ENCODE measurements at places on chromosomes 5 and 9.

DNA sequence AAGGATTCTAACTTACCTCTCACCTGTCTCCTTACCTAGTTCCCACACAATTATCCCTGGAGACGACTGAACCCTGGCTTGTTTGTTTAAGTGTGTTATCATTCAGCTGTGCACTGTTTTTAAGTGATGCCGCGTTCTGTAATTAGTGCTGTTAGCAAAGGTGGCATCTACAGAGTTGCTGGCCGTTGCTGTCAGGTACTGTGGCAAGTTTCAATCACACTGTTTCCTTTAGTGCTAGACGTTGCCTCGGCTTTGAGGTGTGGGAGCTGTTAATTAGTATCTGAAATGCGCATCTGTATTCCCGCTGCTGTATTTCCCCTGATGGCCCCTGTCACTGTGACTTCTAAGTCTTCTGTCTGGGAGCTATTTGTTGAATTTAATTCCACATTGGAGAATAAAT lies 193.8 kb upstream of the GAS1 start:
- peaks cover 45% of the 10 kb centered on the region for H3K27me3 ChIP-seq
- no peak for DNase-seq
- no peaks in the 10 kb centered on the region for H3K4me1 ChIP-seq

- peaks cover 6% of the 10 kb centered on the region for H3K36me3 ChIP-seq
- H3K27ac ChIP-seq: no peak overlapping the region
- no peaks in the 10 kb centered on the region for H3K27me3 ChIP-seq
- DNase-seq: no peak
- H3K4me3 ChIP-seq: no peak overlapping the region
- peaks cover 7% of the 10 kb centered on the region for H3K4me1 ChIP-seq
These were observed 246.1 kb downstream of the KDM4C start for GRCh38 chr9:7003861-7004260.

GRCh38 chr9:130327781-130328348 lies 62.3 kb downstream of the HMCN2 start:
- peaks cover 1% of the 10 kb centered on the region for H3K36me3 ChIP-seq
- H3K4me1 ChIP-seq: no peaks in the 10 kb centered on the region
- H3K4me3 ChIP-seq: no peak overlapping the region
- DNase-seq: no peak

DNA sequence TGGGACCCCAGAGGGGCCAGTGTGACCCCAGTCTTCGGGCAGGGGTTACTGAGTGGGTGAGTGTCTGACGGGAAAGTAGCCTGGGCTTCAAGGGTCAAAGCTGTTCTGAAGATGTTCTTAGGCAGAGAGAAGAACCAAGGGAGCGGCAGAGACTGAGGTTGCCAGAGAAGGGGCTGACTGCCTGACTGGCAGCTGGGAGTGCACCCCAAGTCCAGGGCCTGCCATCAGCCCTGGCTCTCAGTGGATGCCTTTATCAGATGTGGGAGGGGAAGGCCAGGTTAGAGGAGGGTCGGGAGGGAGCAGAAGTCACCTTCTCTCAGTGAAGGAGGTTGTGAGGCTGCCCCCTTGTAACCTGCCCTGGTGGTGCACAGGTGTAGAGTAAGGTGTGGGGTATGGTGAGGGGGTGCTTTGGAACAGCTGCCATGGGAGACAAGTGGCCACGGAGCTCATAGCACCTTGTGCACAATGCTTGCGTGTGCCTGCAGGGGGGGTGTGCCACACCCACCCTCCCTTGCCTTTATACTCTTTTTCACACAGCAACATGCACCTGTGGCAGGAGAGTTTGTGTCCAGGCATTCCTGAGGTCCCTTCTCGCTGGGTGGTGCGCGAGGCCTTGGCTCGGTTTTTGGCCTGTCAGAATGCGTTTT lies 18.9 kb downstream of the RALGPS1 start:
- H3K27me3 ChIP-seq: no peaks in the 10 kb centered on the region
- H3K27ac ChIP-seq: no peak overlapping the region
- H3K4me1 ChIP-seq: no peaks in the 10 kb centered on the region
- DNase-seq: no peak
- H3K36me3 ChIP-seq: no peaks in the 10 kb centered on the region

DNA sequence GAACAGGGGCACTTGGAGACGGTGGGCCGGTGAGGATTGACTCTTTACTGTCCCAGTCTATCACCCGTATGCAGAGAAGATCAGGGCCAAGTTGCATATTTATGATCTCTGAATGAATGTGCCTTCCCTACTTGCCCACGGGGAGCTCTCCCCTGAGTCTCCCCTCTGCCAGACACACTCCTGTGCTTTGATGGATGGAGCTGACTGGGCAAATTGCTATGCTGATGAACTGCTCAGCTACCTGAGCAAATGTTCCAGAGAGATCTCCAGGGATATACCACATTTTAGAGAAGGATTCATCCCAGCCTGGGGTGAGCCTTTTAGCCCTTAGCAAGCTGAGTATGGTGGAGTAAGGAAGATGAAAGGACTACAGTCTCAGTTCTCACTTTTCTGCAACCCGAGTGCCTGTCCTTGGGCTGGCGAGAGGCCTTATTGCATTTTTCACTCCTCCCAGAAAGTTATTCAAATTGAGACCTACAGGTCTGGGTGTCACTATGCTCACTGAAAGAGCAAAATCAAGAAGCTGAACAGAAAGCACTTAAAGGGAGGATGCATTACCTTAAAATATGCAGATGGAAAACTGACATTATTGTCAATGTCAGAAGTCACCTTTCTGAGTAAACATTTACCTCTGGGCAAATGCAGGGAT lies 526.7 kb upstream of the WWC1 start:
- no peak overlapping the region for H3K27ac ChIP-seq
- no peak for DNase-seq
- H3K36me3 ChIP-seq: no peaks in the 10 kb centered on the region
- no peak overlapping the region for H3K4me3 ChIP-seq
- H3K27me3 ChIP-seq: peaks cover 4% of the 10 kb centered on the region
- H3K4me1 ChIP-seq: no peaks in the 10 kb centered on the region

DNA sequence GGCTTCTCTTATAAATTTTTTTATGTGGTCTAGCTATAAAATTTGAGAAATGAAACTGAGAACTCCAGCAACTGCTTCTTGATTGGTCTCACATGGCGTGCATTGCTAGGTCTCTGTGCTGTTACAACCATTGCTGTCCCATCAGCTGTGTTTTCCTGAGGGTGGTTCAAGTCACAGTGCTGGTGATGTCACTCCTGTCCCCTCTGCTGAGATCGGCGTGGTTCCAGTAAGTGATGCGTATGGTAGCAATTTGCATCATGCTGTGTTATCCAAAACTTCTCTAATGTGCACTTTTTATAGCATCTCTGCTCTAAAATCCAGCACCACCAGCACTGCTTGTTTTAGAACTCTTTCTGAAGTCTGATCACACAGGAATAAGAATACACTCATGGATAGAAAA lies 112.6 kb upstream of the ZNF608 start:
- no peak overlapping the region for H3K4me3 ChIP-seq
- no peak for DNase-seq
- H3K4me1 ChIP-seq: no peaks in the 10 kb centered on the region
- no peak overlapping the region for H3K27ac ChIP-seq
- H3K36me3 ChIP-seq: no peaks in the 10 kb centered on the region
- no peaks in the 10 kb centered on the region for H3K27me3 ChIP-seq

DNA sequence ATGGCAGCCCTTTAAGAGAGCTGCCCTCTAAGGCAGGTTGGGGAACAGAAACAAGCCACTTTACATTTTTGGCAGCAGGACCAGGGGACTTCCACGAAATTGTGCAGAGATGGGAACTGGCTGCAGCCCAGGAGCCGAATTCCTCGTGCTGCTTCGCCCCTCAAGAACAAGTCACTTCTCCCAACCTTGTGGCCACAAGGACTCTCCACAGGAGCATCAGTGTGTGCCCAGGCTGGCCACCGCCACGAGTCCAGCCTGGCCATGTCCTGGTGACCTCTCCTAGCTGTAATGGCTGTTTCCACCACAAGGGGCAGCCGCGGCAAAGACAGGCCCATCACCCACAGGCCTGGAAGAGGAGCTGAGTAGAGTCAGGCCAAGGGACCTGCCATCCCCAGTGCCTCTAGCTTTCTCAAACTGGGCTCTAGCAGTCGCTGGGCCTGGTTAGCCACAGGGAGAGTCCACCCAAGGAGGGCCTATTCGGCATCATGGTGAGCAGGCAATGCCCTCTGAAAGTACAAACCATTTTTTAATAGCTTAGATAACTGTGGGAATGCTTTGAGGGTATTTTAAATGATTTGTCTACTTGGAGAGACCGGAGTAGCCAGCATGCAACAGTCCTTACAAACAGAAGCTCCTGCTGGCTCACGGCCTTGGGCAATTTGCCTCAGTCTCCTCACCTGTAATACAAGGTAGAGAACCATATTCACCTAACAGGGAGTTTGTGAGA lies 129.0 kb downstream of the COL23A1 start:
- no peak for DNase-seq
- H3K36me3 ChIP-seq: no peaks in the 10 kb centered on the region

DNA sequence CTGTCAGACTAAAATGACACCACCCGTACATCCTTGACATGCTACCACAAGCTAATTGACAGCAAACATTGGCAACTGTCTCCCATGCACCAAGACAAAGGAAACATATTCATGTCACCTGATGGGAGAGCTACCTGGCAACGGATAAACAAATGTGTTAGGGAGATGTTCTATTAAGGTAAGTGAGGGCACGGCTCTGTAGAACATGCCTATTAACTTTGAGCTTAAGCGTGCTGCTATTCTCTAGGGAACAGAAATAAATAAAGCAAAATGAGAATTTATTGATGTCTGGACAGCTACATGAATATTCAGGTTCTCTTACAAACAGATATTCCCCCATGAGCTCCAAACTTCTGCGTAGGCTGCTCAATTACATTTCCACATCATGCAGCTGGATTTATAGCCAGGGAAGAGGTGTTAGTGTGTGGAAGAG lies 361.4 kb upstream of the RFX3 start:
- H3K27me3 ChIP-seq: peaks cover 50% of the 10 kb centered on the region
- H3K36me3 ChIP-seq: no peaks in the 10 kb centered on the region
- H3K4me3 ChIP-seq: no peak overlapping the region
- DNase-seq: no peak
- no peak overlapping the region for H3K27ac ChIP-seq
- no peaks in the 10 kb centered on the region for H3K4me1 ChIP-seq

GRCh38 chr9:126617823-126618165 lies 4.1 kb downstream of the LMX1B start:
- H3K36me3 ChIP-seq: peaks cover 3% of the 10 kb centered on the region
- H3K4me3 ChIP-seq: no peak overlapping the region
- peaks cover 5% of the 10 kb centered on the region for H3K4me1 ChIP-seq
- peaks cover 82% of the 10 kb centered on the region for H3K27me3 ChIP-seq
- DNase-seq: no peak

GRCh38 chr5:100890461-100891008 lies 12.5 kb downstream of the ST8SIA4 start:
- peaks cover 52% of the 10 kb centered on the region for H3K4me1 ChIP-seq
- H3K4me3 ChIP-seq: peak overlapping the region; percentile 70
- peaks cover 20% of the 10 kb centered on the region for H3K36me3 ChIP-seq
- no peaks in the 10 kb centered on the region for H3K27me3 ChIP-seq
- DNase-seq: no peak
- H3K27ac ChIP-seq: peak overlapping the region; percentile 89
